NCI-H526 (cell line): ENCODE measurements at places on chromosomes 3 and 15.

DNA sequence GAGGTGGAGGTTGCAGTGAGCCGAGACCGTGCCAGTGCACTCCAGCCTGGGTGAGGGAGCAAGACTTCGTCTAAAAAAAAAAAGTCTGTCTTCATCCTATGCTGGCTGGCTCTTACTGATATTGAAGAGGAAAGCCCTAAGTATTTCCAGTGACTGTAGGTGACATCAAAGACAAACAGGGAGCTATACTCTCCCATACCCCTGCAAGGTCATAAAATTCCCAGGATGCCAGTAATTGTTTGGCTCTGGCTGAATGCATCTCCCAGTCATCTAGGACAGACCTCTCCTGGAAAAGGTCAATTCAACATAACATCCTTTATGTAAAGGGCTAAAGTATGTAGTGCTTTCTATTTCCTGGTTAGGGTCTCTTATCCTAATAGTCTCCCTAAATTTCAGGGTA is 8.0 kb downstream of the ZBBX start:
- DNase-seq = no peak

DNA sequence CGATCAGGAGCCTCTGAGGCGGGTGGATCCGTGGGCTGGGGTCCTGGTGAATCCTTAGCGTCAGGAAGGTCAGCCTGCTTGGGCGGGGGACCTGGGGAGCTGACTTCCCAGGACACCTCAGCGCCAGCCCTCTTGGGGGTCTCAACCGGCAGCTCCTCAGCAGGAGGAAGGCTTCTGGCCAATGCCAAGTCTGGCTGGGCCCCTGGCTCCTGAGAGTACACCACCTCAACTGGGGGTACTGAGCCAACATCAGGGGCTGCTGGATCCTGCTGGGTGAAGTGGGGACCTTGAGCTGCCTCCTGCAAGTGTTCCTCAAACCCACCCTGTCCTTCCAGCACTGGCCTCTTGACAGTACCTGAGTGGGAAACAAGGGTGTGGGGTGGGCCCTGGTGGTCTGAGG is 3.1 kb downstream of the PRRT3 start:
- DNase-seq = no peak

- no peak for DNase-seq
These were observed 130.0 kb downstream of the FRMD4B start for GRCh38 chr3:69255928-69256327.

DNA sequence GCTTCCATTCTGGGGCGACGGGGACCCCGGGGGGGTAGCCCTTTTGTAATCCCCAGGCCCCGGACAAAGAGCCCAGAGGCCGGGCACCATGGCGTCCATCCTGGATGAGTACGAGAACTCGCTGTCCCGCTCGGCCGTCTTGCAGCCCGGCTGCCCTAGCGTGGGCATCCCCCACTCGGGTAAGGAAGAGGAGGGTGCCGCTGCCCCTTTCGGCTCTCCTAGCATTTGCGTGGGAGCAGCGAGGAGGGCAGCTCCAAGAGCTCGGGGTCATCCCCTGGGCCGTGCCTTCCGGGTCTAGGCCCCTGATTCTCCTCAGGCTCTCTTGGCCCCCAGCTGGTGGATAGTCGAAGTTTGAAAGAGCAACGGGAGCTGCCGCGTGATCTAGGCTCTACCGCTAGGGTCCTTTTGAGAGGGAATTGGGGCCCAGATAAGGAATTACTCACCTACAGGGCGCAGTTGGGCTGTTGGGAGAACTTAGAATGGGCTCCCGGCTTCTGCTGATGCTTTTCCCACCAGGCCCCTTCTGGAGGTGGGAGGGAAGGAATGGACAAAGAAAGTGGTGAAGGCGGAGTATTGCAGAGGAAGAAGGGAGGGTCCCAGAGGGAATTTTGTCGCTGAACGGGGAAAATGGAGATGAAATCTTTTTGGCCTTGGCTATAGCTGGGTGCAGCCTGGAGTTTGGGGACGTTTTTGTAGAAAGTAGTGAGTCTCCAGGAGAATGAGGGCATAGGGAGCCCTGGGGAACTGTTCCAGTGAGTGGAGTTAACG is 615 bp downstream of the VPS18 start:
- peak; percentile 70 for DNase-seq

DNA sequence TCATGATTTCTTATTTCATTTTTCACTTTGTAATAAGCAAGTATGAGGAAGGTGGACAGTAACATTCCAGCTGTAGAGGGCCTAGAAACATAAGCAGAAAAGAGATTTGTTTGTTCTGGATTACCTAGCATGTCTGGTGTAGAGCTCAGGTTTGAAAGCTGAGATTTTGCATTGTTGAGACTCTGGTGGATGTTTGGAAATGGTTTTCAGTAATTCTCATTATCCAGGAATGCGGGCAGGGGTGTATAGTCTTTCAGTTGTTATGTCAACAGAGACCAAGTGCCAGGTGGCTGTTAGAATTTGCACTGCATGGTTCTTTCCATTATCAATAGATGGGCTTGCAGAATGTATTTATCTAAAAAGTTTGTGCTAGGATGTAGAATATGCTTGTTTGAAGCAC is 10.9 kb downstream of the GPD1L start:
- no peak for DNase-seq

DNA sequence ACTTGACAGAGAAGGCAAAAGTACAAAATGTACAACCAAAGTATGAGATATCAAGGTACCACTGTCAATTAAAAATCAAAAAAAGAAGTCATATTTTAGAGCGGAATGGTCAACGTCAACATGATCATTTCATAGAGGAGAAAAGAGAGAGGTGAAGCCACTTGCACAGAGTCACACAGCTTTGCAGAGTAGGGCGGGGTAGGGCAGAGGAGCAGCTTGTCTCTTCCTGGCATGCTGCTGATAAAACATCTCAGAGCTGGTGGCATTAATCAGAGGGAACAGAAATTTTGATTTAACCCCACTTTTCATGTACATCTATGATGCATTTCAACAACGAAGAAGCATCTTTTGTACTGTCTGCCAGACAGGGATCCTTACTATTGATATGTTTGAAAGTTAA is 5.2 kb upstream of the IGF1R start:
- DNase-seq = no peak

- DNase-seq = no peak
These were observed 256.2 kb downstream of the NR1D2 start for GRCh38 chr3:24201301-24201700.

DNA sequence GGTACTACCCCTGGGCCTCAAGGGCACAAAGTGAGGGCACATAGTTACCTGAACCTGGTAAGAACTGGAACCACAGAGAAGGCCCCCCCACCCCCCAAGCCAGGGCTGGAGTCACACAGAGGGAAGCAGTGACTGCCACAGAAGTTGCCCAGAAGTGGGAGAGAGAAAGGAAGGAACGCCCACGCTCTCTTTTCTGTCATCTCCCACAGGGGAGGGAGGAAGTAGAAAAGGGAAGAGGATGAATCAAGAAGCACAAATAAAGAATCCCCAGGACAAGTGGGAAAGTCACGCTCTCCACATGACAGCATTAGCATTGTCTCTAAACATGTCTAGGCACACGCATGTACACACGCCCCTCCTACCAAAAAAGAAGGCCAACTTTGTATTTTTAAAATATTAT is 114.7 kb upstream of the FRMD4B start:
- DNase-seq = no peak

GRCh38 chr3:105862217-105862616 is 6.6 kb downstream of the CBLB start:
- no peak for DNase-seq

DNA sequence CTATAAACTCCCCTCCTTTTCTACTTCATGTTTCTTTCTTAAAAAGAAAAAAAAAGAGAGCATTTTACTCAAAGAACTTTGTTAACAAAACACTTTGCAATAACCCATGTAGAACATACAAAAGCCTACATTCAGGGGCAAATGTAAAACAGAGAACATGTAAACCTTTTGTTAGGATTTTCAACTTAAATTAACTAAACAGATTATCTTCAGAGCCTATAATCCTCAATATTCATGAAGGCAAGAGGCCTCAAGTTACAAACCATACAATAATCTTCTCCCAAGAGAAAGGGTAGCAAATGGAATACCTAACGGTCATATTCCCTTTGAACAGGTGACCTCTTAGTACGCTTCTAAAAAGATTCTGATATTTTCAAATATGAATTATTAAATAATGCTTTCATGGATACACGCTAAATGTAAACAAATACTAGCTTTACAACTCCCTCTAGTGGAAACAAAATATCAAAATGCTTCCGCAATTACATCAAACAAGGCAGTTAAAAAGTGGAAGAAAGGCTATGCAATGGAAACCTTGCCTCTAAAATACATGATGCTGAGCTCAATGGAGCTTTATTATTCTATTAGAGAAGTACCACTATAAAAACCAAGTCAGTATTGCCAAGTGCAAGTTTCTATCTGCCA is 9.9 kb downstream of the CEP152 start:
- no peak for DNase-seq

DNA sequence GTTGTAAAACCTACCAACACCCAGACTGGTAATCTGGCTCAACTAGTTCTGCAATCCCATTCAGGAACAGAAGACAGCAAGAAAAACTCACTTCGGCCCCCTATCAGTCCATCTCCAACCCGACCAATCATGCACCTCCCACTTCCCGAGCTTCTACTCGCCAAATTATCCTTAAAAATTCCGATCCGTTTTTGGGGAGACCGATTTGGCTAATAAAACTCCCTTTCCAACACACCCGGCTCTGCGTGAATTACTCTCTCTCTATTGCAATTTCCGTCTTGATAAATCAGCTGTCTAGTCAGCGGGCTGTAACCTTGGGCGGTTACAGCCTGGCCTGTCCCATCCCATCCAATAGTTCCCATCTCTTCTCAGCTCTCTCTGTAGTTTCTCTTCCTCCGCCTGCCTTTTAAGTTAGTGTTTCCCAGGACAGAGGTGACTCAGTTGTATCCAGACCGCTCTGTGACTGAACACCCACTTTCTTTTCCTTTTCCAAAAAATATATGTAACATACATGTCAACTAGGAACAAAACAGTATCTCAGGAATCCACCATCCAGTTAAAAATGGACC is 780 bp upstream of the ACAD9 start:
- DNase-seq = no peak

GRCh38 chr15:96107916-96108315 is 222.6 kb upstream of the NR2F2 start:
- no peak for DNase-seq

GRCh38 chr3:194380326-194380725 is 10.8 kb upstream of the LRRC15 start:
- peak; percentile 27 for DNase-seq

- no peak for DNase-seq
These were observed 37.0 kb downstream of the CORO2B start for GRCh38 chr15:68615811-68616210.

DNA sequence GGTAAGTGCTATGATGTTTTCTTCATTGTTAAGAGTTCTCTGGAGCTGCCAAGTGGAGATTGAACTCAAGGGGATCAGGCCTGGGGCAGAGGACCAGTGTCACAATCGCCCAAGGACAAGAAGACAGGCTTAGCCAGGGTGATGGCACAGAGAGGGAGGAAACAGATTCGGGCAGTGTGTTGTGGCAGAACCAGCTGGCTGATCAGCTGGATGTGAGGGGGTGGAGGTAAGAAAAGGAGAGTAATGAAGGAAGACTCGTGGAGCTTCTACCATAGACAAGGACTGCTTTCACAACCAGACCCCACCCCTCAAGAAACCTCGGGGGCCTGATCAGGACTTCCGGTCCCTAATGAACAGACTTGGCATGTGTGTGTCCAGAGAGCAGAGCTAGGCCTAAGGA is 60.9 kb upstream of the LINGO1 start:
- no peak for DNase-seq

- no peak for DNase-seq
These were observed 175.0 kb downstream of the CFAP20DC start for GRCh38 chr3:58874795-58875194.

- no peak for DNase-seq
These were observed 80.2 kb upstream of the PXYLP1 start for GRCh38 chr3:141151439-141151838.

GRCh38 chr3:65672871-65673815 is 365.6 kb downstream of the MAGI1 start:
- DNase-seq = peak; percentile 69

GRCh38 chr3:89043406-89043932 is 64.0 kb upstream of the EPHA3 start:
- no peak for DNase-seq

DNA sequence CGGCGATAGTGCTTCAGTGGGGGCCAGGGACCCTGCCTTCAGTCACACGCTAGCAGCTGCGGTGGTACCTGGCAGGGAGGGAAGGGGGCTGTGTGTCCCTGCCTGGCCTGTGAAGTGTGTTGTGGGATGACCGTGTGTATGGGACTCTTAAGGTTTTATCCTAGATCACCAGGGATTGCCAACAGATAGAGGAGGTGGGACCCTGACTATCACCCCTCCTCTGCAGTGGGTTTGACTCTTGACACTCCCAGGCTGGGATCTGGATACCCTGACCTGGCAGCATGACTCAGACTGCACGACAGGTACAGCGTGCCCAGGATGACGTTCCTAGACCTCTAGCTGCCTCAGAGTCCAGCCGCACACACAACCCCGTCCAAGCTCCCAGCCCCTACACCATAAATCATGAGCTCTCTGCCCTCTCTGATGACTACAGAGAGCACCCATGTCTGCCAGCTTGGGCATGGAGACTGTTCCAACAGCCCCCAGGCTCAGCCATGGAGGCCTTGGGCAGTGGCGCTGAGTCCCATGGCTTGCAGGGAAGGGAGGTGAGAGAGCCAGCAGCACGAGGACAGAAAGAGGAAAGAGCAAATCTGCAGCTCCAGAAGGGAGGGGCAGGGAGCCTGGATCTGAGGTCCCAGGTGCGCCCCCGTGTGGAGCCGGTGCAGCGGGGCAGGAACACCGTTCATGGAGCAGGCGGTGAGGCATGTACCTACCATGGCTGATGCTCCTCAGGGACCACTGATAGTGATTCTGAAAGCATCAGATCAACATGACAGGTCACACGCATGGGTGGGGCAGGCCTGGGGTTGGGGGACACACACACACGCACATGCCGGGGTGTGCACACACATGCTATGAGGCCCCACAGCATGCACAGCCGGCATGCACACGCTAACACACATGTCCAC is 71.0 kb downstream of the ADAMTS7 start:
- peak; percentile 87 for DNase-seq

- no peak for DNase-seq
These were observed 127.2 kb upstream of the DPH6 start for GRCh38 chr15:35673093-35673684.

GRCh38 chr3:29311795-29312194 is 30.9 kb downstream of the RBMS3 start:
- no peak for DNase-seq

DNA sequence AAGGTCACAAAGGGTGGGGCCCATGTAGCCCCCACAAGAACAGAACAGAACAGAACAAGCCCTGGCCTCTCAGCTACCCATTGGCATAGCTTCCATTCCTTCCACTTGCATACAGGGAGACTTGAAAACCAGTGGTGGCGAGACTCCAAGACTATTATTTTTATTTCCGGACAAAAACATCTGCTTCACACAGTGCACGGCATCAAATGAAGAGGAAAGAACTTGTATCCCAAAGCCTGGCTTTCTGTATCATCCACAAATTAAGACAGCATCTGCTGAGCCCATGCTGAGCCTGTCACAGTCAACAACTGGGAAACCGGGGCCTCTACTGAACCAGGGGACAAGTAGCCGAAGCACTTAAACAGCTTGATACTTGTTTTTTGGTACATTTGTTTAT is 56.0 kb downstream of the CLEC3B start:
- DNase-seq = no peak
